ENCODE measurements at places on chromosomes 1 and 21. TPM values are rescaled to one million over a fixed set of nuclear protein-coding genes. Genes with fewer than 3 reads are reported as not detected.
A peak's percentile ranks its signal among the peaks of the same experiment; 100 is the strongest.

GRCh38 chr1:148315071-148315811, 163.2 kb upstream of the NBPF11 start:
- H3K36me3 ChIP-seq: no peaks in the 10 kb centered on the region
- no peak overlapping the region for H3K27ac ChIP-seq
- H3K4me1 ChIP-seq: peaks cover 3% of the 10 kb centered on the region
- DNase-seq: no peak
- peaks cover 18% of the 10 kb centered on the region for H3K27me3 ChIP-seq

DNA sequence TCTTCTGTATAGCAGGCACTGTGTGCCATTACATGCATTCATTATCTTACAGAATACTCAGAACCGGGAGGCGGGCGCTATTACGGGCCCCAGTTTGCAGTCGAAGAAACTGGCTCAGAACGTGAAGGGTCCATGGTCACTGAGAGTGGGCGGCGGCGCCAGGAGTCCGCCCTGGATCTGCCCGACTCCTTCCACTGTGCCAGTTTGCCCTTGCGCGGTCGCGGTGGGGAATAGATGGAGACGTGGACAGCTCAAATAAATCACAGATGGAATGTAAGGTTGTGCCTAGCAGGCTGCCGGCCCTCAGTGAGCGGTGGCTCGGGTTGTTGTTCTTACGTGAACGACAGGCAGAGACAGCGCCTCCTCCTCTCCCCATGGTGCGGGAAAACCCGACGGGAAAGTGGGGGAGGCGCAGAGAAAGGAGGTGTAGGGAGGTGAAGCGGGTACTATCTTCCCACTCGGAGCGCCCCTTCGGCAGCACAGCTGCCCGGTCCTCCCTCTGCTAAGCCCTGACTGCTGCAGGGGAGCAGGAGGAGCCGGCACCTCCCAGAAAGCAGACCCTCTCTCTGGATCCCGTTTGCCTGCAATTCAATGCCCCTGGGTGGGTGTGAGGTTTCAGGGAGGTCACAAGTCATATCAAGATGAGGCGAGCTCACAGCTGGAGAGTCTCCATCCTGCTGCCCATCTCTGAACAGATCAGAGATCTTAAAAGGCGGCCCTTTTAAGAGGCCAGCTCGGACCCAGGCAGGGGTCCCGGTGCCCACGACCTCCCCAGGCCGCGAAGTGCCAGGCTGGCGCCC, 1.1 kb downstream of the COL9A2 start:
- no peak overlapping the region for H3K4me3 ChIP-seq
- peaks cover 17% of the 10 kb centered on the region for H3K4me1 ChIP-seq
- no peaks in the 10 kb centered on the region for H3K36me3 ChIP-seq
- H3K27me3 ChIP-seq: no peaks in the 10 kb centered on the region
- H3K27ac ChIP-seq: peak overlapping the region; percentile 11

DNA sequence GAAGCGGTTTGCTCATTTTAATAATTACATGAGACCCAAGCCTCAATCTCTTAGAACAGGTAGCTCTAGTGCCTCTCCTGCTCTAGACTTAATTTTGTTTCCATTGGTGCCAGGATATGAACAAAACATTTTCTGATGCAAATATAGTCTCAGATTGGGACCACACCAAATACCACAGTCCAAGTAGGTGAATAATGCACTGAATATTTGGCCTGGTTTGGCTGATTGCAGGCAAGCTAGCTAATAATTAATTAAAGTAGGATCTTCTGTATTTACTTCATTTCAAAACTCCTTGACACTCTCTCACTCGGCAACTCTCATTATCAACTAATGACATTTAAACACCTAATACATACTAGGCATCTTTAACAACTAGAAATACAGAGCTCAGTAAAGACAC, 219.6 kb downstream of the LTN1 start:
- no peak overlapping the region for H3K27ac ChIP-seq
- no peak for DNase-seq
- H3K4me3 ChIP-seq: no peak overlapping the region

DNA sequence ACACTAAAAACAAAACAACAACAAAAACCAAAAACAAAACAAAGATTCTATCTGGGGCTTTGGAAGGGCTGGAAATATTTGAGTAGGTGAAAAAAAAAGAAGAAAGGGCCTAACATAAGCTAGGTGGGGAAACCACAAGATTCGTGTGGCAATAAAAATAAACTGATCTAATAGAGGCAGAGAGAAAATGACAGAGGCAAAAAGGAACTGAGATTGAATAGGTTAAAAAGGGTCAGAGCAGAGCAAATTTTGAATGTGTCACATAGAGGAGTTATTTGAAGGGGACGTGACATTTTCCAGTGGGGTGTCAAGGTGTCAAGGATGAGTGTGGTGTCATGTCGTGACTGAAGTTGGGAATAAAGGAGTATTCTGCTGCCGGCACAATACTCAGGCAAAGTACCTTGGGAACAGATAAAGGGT, 65.2 kb upstream of the RALGPS2 start:
- no peak for DNase-seq
- H3K4me1 ChIP-seq: no peaks in the 10 kb centered on the region
- H3K36me3 ChIP-seq: no peaks in the 10 kb centered on the region
- H3K4me3 ChIP-seq: no peak overlapping the region
- no peaks in the 10 kb centered on the region for H3K27me3 ChIP-seq

- H3K36me3 ChIP-seq: no peaks in the 10 kb centered on the region
- peak; percentile 20 for DNase-seq
- no peaks in the 10 kb centered on the region for H3K4me1 ChIP-seq
- H3K4me3 ChIP-seq: no peak overlapping the region
- H3K27me3 ChIP-seq: no peaks in the 10 kb centered on the region
These were observed 510.4 kb upstream of the ZP4 start for GRCh38 chr1:238401144-238401543.

DNA sequence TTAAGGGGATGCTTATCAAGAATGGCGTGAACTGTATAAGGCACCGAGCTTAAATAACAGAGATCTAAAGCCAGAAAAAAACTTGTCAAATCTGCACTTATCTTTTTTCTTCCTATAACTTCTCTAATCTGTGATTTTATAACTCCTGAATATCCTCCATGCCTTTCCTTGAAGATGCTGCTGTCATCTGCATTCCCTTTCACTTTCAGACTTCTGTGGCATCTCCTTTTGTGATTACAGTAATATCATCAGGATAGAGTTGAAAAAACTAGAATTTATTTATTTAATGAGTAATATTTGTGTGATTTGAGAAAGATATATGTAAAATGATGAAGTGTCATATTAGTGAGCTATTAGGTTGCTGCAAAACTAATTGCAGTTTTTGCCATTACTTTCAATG, 357.8 kb upstream of the PTBP2 start:
- no peak overlapping the region for H3K27ac ChIP-seq
- no peak overlapping the region for H3K4me3 ChIP-seq
- no peak for DNase-seq
- no peaks in the 10 kb centered on the region for H3K27me3 ChIP-seq
- H3K4me1 ChIP-seq: no peaks in the 10 kb centered on the region

DNA sequence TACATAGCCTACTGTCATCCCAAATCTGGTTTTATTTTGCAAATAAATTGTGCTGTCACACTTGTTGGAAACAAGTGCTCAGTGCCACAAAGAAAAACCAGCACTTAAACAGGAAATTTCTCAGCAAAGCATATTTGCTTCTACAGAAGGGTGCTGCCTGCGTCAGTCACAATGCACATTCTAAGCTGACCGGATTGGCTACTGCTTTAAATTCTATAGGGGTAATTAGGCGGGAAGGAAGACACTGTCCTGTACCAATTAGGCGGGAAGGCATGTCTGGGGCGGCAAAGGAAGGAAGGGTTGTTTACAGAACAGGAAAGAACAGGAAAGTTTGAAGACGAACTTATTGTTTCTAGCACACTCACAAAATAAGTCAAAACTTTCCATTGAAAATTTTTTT, 2.8 kb downstream of the IFI16 start:
- no peaks in the 10 kb centered on the region for H3K27me3 ChIP-seq
- H3K4me1 ChIP-seq: peaks cover 8% of the 10 kb centered on the region
- peaks cover 13% of the 10 kb centered on the region for H3K36me3 ChIP-seq
- DNase-seq: no peak

- H3K27me3 ChIP-seq: no peaks in the 10 kb centered on the region
- H3K36me3 ChIP-seq: no peaks in the 10 kb centered on the region
- H3K4me1 ChIP-seq: no peaks in the 10 kb centered on the region
These were observed 44.9 kb upstream of the COL6A2 start for GRCh38 chr21:46052703-46053651.

GRCh38 chr1:18948913-18949685, 7.4 kb downstream of the IFFO2 start:
- no peak for DNase-seq
- H3K27me3 ChIP-seq: no peaks in the 10 kb centered on the region
- H3K36me3 ChIP-seq: no peaks in the 10 kb centered on the region

- no peak overlapping the region for H3K4me3 ChIP-seq
- no peaks in the 10 kb centered on the region for H3K27me3 ChIP-seq
- H3K4me1 ChIP-seq: peaks cover 17% of the 10 kb centered on the region
- no peaks in the 10 kb centered on the region for H3K36me3 ChIP-seq
- no peak overlapping the region for H3K27ac ChIP-seq
These were observed 66.3 kb downstream of the LMO4 start for GRCh38 chr1:87394982-87395381.

DNA sequence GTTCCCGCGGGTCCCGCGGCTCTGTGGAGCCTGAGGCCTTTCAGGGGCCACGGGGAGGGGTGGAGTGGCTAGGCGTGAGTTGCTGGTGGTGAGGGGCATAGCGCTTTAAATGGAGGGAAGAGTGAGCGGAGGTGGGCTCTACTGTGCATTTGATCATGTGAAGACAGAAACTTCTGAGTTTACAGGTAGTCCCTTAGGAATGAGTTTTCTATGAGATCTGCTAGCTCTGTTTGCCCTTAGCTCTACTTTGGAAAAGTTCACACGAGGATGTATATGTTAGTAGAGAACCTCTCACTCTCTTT, 593 bp downstream of the ST6GALNAC3 start:
- H3K36me3 ChIP-seq: no peaks in the 10 kb centered on the region
- no peaks in the 10 kb centered on the region for H3K4me1 ChIP-seq
- H3K4me3 ChIP-seq: peak overlapping the region; percentile 62
- DNase-seq: no peak

GRCh38 chr1:161962091-161962887, 61.4 kb downstream of the OLFML2B start:
- no peak for DNase-seq
- H3K4me3 ChIP-seq: no peak overlapping the region
- peaks cover 5% of the 10 kb centered on the region for H3K4me1 ChIP-seq
- peaks cover 8% of the 10 kb centered on the region for H3K36me3 ChIP-seq
- peak overlapping the region; percentile 2 for H3K27ac ChIP-seq

DNA sequence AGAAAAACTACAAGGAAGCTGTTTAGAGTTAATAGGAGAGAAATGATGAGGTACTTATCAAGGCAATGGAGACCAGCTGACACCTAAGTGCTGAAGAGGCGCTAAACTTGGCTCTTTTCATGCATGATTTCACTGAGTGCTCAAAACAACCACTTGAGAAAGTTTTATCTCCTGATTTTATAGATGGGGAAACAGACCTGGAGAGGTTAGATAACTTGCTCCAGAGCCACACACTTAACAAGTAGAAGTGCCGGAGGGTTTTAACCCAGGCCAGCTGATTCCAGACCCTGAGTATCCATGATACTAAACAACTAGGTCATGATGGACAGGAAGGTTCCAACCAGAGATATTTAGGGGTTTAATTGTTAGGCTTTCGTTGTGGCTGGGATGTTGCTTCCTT, 25.9 kb downstream of the UBE2U start:
- H3K27me3 ChIP-seq: no peaks in the 10 kb centered on the region
- H3K36me3 ChIP-seq: no peaks in the 10 kb centered on the region
- H3K27ac ChIP-seq: no peak overlapping the region
- no peak overlapping the region for H3K4me3 ChIP-seq
- H3K4me1 ChIP-seq: no peaks in the 10 kb centered on the region

DNA sequence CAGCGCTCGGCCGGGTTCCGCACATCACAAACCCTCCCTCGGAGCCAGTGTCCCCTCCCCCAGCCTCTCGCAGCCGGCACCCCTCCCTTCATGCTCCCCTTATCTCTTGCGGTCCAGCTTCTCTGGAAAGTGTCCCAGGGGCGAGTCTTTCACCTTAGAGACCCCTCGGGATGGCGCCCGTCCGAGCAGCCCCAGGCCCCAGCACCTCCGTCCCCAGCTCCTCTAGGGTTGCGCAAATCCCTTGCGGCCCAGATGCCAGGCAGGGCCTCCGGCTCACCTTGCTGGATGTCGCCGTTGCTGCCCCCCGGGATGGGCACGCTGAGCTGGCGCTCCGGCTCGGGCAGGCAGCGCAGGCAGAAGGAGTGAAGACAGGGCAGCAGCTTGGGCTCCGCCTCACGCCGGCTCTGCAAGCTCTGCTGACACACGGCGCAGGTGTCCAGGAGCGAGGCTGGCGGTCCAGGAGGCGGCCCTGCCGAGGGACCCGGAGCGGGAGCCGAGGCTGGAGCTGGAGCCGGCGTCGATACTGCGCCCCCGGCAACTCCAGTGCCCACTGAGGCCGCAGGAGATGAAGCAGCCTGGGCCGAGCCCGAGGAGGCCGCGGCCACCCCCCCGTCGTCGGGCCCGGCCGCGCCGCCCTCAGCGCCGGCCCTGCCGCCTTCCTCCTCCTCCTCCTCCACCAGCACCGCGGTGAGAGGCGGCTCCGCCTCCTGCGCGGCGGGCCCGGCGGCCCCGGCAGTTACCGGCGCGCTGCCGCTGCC, 550 bp downstream of the TRIM33 start:
- peak overlapping the region; percentile 66 for H3K27ac ChIP-seq
- no peaks in the 10 kb centered on the region for H3K36me3 ChIP-seq
- no peaks in the 10 kb centered on the region for H3K27me3 ChIP-seq
- H3K4me3 ChIP-seq: peak overlapping the region; percentile 89
- H3K4me1 ChIP-seq: peaks cover 28% of the 10 kb centered on the region

DNA sequence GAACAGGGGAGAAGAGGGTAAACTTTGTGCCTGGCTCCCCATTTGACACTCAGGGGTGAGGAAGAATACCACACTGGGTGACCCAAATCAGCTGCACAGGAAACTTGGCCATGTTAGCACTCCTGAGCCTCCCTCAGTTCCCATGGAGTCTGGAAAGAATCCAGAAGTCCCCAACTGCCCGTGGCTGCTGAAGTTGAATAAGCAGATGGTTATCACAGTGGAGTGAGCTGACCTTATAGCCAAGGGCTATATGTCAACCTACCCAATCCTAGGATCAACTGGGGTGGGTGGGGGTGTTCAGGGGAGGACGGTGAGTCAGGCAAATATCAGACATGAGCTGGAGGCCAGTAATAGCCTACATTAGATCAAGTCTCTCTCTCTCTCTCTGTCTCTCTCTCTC, 20.4 kb downstream of the KCNH1 start:
- no peak for DNase-seq
- H3K27ac ChIP-seq: no peak overlapping the region
- no peak overlapping the region for H3K4me3 ChIP-seq
- no peaks in the 10 kb centered on the region for H3K4me1 ChIP-seq

SLC35F3 gene
- not detected for total RNA-seq

LEFTY2 gene
- total RNA-seq: 0.11 TPM

LRRC71 gene
- total RNA-seq: not detected

CYP4Z1 gene
- total RNA-seq: 1.5 TPM

GBP4 gene
- total RNA-seq: 2.5 TPM

PALMD gene
- 6.9 TPM for total RNA-seq

MKNK1 gene
- total RNA-seq: 20.8 TPM
